AG08395 (cell line): ENCODE measurements at places on chromosomes 5 and 9.

DNA sequence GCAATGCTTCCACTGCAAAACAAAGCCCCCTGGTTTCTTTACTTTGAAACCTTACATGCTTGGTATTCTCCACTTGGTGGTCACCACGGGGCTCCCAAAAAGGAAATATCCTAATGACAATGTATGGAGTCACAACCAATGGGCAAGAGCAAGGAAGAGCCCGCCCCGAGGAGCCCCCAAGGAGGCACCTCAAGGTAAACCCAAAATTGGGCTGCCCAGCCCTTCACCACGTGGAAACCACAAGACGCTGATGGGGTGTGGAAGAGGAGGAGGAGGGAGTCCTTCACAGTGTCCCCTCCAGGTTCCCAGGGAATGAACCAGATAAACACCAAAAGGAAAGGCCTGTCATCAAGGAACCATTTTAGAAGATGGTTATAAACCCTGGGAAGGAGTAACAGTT, 3.8 kb downstream of the ROR2 start:
- no peak for DNase-seq

DNA sequence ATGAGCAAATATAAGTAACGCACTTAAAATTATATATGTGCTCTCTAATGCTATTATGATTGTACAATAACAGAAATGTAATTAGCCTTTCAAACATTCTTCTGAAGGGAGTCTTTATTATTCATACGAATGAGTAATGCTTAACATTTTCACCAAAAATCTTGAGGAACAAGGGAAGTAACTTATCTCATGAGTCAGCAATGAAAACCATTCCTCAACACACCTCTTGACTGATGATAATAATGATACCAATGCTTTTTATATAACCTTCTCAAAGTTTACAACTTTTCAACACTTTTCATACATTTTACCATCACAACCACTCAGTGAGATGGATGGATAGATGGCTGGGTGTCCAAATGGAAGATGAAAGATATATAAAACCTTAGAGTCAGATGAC, 369.3 kb downstream of the BNC2 start:
- no peak for DNase-seq

DNA sequence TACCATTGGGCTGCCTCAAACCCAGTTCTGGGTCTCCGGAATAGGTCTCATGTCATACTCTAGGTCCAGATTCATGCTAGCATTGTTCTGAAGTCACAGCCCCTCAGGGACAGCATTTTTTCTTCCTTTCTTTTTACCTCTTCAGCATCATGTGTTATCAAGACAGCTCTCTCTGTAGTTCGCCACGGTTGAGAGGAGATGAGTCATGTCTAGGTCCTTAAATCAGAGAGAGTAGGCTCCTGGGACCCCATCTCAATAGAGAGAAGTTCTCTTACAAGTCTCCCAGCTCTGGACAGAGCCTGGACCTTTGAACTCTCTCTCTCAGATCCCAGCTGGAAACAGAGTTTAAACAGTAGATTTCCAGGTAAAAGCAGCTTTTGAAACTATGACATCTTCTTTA, 332.4 kb upstream of the CD180 start:
- no peak for DNase-seq

DNA sequence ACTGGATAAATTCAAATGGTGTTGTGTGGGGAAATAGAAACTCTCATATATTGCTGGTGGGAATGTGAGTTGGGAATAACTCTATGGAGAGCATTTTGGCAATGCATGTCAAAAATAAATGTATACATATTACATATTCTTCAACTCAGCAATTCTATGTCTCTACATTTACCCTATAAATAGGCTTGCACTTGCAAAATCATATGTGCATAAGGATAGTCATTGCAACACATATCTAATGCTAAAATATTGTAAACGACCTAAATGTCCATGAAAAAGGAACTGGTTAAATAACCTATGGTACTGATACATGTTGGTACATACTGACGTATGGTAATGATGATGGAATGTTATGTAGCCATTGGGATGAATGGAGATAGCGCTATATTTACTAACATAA, 94.5 kb upstream of the CHD1 start:
- no peak for DNase-seq

DNA sequence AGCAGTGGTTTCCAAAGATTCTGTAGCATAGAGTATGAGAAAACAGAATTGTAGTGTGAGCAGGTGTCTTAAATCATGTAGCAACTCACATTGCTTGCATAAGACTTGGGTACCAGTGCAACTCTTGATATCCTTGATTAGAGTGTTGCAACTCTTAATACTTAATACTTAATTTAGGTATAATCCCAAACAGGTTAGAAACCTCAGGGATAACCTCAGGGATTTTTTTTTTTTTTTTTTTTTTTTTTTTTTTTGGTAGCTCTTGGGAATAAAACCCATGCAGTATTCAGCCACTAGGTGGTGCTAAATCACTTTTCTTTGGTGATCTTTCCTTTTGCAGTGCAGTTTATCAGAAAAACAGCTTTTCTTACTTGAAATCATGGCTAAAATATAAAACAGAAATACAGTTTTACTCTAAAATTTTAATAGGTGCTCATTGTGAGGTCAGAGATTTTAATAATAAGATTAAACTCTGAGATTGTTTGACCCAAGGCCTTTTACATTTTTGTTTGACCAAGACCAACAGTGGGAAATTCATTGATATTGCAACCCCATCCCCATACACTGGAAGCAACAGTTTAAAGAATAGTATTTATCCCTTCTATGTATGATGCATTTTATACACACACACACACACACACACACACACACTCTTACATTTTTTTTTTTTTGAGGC, 55.3 kb downstream of the ERAP1 start:
- DNase-seq = peak; percentile 52

GRCh38 chr9:12715268-12715667, 22.1 kb downstream of the TYRP1 start:
- no peak for DNase-seq

DNA sequence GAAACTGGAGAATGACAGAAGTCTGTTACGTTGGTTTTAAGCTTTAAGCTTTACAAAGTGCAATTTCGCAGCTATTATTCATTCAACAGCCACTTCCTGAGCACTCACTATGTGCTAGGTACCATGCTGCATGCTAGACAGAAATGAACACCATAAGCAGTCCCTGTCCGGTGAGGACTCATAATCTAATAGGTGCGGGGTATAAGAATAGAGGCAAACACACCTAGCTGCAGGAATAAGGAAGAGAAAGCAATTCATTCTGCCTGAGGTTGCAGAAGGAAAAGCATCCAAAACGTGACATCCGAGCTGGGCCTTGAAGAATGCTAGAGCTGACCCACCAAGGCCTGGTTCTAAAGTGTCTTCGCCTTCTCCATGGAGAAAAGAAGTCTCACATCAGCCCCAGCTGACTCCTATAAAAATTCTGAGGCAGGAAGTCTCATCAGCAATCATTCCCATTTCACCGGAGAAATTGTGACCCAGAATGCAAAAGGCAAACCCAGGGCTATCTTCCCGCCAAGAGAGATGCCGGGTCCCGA, 542 bp downstream of the FKBP15 start:
- no peak for DNase-seq

DNA sequence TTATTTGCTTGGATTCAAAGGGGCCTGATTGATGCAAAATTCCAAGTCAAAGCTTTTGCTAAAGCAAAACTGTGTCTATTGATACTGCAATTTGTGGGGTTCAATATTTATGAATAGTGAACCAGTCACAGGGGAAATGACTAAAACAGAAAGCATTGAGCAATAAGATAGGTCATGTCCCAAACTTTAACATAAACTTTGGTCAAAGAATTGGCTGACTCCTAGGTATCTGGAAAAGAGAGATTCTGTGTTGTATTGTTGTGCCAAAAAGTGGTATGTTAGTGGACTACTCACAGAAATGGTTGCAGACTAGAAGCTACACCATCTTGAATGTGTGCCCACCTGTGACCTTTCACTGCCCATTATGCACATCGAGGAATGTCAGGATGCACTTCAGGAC, 585.5 kb upstream of the RGMB start:
- no peak for DNase-seq

DNA sequence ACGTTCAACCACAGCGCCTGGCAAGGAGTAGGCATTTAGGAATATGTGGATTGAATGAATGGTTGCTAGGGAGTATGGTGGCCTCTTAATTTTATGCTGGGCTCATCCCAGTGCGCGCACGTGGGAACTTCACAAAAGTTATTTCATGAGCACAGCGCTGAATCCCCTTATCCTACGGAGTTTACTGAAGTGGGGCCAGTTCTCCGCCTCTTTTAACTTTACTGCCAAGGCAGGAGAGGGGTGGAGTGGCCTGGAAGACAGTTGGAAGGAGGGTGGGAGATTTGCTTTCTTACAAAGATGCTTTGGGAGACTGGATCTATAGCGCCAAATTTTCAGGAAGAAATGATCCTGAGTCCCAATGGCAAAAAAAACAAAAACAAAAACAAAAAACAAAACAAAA, 326.5 kb downstream of the SH3GL2 start:
- DNase-seq = no peak

DNA sequence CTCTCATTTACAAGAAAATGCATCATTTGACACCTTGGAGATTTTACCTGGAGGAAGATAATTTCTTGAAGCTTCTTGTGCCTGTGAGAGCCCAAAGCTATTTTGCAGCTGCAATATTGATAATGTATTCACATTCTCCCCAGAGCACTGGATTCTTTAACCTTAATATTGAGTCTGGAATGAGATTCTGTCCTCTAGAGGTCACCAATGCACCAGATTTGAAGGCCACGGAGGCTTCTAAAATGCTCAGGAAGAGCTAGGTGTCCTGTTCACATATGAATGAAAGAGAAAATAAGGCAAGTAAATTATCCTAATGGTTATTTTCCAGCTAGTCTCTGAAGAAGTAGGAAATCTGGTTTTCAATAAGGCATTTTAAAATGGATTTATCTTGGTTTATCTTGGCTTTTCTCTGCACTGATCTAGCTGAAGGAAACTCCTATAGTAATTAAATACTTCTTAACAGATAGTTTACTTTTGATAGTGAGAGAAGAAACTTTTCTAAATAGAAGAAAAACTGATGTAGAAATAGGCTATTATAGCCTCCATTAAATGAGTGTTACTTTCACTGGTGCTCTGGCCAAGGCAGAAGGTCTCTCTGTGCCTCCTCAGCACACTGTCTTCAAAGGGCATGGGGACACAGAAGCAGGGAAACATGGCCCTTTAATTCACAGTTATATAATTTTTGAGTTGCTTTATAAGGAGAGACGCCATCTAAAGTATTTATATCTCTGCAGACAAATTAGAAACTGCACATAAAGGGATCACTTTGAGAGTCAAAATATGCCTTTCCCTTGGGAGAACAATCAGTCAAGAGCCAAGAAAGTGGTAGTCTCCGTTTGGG, 297.0 kb upstream of the ACTBL2 start:
- peak; percentile 58 for DNase-seq

DNA sequence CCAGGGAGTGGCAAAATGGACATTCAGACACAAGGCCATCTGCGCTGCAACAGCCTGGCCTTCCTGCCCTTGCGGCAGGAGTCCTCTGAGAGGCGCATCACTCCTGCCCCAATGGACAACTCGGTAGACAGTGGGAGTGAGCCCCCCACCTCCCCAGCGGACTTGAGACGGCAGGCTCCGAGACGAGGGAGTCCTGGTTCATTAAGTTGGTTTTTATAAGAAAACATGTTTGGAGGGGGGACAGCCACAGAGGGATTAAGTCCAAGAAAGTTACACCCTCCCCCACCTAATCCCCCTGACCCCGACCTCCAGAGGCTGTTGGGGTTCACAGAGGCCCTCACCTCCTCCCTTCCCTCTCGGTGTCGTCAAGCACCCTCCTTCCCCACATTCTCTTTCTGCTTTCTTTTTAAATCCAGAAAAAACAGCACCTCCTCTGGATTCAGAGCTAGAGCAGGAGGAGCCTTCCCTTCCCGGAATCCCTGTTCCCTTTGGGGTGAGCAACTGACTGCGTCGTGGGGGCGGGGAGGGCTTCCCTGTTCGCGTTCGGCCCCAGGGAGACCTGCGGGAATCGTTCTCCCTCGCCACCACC, 1.8 kb upstream of the EGR1 start:
- no peak for DNase-seq

GRCh38 chr5:160467555-160468362, 46.1 kb downstream of the PTTG1 start:
- DNase-seq = peak; percentile 67

DNA sequence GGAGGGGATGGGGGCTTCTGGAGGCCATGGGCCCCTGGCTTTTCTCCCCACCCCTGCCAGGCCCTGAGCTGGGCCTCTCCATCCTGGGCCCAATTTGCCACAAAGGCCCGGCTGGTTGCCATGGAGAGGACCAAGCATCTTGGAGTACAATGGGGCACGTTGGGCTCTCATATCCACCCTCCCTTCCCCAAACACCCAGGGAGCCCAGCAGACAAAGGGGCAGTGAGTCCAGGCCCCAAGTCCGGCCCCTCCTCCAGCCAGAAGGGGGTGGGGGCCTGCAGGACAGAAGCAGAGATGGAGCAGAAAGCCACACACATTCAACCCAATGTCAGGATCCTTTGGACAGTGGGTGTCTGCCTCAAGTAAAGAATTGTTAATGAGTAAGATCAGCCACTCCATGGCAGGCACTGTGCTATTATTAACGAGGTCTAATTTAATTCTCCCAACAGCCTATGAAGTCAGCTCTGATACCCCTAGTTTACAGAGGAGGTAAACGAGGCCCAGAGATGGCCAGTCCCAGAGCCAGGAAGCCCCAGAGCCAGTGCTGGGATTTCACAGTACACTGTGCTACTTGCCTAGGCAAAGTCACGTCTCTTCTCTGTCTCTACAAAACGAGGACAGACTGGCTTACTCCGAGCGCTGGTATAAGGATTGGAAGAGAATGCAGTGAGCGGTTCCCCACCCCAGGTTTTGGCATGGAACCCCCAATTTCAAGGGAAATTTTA, 2.3 kb downstream of the CRB2 start:
- DNase-seq = no peak

DNA sequence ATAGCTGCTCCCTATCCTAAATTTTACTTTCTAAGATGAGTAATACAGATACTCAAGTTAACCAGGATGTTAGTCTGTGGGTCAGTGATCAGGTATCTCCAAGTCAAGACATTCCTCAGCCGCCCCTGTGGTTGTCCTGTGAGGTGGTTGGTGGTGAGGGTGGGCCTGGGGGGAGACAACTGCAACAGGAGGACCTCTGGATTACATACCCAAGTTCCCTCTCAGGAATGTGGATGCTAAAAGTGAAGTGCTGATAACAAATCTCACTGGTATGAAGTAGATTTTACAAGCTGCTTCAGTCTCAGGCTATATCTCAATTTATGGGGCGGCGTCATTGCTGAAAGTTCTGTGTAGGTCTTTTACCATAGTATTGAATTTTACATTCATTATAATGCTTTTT, 38.3 kb downstream of the SLC1A3 start:
- no peak for DNase-seq

GRCh38 chr9:114779352-114779845, 26.4 kb downstream of the TNFSF15 start:
- no peak for DNase-seq

GRCh38 chr9:117120061-117120460, 294.8 kb downstream of the ASTN2 start:
- no peak for DNase-seq

GRCh38 chr5:143860211-143860610, 48.2 kb downstream of the HMHB1 start:
- DNase-seq = no peak

- DNase-seq = no peak
These were observed 28.3 kb upstream of the CRB2 start for GRCh38 chr9:123327697-123328100.

- DNase-seq = no peak
These were observed 243.8 kb downstream of the CDK5RAP2 start for GRCh38 chr9:120336021-120336752.

- DNase-seq = no peak
These were observed 816.8 kb downstream of the MTRR start for GRCh38 chr5:8685704-8686103.

GRCh38 chr9:33161011-33161588, 6.0 kb downstream of the B4GALT1 start:
- peak; percentile 91 for DNase-seq

- no peak for DNase-seq
These were observed 34.2 kb upstream of the FAT2 start for GRCh38 chr5:151625285-151625684.
